Activated T-cell treated with anti-CD3 and anti-CD28 coated beads for 1 hour (primary cell): ENCODE measurements at places on chromosomes 7 and 10.

DNA sequence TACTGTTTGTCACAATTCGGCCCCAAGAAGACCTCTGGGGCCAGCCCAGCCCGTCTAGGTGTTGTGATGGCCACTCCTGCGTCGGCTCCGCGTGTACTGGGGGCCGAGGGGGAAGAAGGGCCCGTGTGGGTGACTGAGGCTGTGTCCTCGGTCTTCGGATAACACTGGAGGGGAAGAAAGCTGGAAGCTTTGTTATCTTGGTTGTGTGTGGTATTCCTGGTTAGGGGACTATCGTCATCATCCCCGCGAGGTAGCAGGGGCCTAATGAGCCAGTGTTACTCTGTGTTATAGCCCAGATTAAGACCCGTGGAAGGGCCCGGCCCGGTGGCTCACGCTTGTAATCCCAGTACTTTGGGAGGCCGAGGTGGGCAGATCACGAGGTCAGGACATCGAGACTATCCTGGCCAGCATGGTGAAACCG is 854 bp downstream of the MTG1 start:
- no peak for DNase-seq

DNA sequence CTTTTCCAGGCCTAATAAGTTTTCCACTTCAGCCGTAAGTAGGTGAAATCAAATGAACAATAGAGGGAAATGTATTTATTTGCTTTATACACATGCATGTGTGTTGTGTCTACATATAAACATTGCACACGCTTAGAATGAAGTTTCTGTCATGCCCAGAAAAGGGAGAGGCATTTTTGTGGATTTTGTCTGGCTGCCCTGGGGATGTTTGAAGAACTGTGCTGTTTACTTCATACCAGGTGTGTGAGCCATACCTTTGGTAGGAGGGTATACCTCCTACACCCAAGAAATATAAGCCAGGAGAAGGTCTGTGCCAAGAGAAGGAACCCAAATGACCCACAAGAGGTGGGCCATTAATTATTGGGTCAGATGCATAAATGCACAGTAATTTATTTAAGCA is 12.8 kb downstream of the GATAD1 start:
- DNase-seq = no peak

DNA sequence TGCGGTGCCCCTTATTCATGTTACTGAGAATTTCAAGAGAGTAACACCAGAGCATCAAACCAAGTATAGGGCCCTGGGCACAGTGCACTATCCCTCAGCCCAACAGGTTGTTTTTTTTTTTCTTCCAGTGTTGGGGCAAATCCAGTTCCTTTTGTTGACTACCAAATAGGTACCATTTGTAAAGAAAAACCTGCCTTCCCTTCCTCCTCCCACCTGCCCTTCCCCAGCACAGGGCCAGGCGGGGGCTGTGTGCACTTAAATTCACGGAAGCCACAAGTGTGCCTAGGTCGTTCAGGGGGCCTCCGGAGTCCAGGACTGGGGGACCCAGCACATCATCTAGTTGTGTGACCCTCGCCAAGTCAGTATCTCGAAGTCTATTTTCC is 595 bp upstream of the SFXN4 start:
- no peak for DNase-seq

- DNase-seq = no peak
These were observed 169.3 kb upstream of the NFE2L3 start for GRCh38 chr7:25982684-25983083.

GRCh38 chr7:29415215-29415614 is 148.4 kb upstream of the PRR15 start:
- no peak for DNase-seq

- DNase-seq = no peak
These were observed 6.8 kb upstream of the ANKRD22 start for GRCh38 chr10:88858491-88858890.

DNA sequence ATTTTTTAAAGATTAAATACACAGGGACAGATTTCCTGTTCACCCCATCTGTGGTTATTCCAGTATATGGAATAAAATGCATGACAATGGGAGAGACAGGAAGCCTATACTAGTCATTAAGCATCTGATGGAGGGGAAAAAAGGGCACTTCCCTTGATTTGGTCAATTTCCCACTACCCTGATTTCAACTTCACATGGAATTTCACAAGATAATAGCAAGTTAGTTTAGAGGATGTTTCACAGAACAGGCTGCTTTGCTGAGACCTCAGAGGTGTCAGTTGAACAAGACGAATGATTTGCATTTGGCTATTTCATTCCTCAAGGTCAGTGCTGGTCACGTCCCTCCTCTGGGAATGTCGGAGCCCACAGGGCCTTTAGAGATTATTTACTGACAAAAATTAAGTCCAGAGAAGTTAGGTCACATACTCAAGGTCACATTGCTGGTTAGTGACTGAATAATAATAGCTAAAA is 4.7 kb upstream of the ITPRIP start:
- DNase-seq = no peak
